Stimulated activated CD4-positive, alpha-beta T cell treated with anti-CD3 and anti-CD28 coated beads, Interleukin-4, amount 100 ng/mL, for 24 hours (primary cell): ENCODE measurements at places on chromosomes 16 and 17.

DNA sequence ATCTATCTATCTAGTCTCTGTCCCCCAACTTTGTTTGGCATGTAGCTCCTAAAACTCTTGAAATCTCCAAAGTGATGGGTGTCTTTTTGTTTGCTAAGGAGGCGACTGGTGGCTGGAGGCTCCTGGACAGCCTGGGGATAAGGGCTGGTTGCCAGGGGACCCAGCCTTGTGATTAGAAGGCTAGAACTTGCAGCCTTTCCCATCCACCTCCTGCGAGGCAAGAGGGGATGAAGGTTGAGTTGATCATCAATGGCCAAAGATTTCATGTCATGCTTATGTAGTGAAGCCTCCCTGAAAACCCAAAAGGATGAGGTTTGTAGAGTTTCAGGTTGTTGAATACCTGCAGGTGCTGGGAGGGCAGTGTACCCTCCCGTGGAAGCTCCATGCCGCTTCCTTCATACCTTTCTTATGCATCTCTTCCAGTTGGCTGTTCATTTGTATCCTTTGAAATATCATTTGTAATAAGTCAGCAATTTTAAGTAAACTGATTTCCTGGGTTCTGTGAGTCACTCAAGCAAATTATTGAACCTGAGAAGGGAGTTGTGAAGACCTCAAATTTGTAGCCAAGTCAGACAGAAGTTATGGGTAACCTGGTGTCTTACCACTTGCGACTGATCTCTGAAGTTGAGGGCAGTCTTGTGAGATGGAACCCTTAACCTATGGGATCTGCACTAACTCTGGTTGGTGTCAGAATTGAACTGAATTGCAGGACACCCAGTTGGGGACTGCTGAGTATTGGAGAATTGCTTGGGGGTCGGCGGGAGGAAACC is 202.4 kb downstream of the SEC14L1 start:
- DNase-seq, result peak; percentile 5

DNA sequence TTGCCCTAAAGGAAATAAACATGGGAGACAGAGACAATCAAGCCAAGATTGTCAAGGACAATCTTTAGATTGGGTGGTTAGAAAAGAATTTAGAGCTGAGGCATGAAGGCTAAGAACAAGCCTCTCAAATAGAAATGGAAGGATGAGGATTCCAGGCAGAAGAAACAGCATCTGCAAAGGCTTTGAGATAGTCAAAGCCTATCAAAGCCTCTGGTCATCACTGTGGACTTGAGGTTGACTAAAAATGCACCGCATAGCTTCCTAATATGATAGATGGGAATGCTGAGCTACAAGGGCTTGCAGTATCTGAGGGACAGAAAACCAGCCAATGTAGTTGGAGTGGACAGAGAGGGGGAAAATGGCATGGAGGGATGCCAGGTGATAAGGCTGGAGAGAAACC is 109.8 kb upstream of the FAM20A start:
- no peak for DNase-seq

DNA sequence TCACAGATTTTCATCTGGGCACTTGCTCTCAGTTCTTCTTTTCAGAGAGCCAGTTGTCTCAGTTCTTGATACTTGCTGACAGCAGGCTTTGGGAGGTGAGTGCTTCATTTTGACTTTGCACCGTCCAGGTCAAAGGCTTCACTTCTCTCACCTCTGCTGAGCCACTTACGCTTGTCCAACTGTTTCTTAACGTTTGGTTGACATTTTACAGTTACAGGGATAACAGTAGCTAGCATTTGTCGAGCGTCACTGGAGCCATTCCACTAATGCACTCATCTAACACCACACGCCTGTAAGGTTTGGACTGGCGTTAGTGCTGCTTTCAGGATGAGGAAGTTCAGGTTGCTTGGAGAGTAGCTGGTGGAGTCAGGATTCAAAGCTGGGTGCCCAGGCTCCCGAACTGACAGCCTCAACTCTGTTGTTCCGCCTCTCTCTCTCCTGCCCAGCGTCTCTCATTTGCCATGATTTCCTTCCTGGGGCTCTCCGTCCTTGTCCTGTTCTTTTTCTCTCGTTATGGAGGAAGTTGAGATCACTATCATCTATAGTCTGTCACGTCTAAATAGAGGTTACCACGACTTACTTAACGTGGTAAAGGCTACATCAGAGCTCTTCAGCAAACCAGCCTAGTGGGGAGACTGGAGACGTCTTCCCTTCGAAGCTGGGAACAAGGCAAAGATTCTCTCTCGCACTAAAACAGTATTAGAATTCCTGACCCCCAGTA is 220.8 kb downstream of the RPTOR start:
- DNase-seq, result no peak

- no peak for DNase-seq
These were observed 422.3 kb downstream of the TMEM114 start for GRCh38 chr16:8168016-8168415.

GRCh38 chr17:45753645-45754225 is 30.4 kb upstream of the CRHR1 start:
- DNase-seq, result no peak

GRCh38 chr17:41666708-41667279 is 21.9 kb upstream of the EIF1 start:
- peak; percentile 91 for DNase-seq

DNA sequence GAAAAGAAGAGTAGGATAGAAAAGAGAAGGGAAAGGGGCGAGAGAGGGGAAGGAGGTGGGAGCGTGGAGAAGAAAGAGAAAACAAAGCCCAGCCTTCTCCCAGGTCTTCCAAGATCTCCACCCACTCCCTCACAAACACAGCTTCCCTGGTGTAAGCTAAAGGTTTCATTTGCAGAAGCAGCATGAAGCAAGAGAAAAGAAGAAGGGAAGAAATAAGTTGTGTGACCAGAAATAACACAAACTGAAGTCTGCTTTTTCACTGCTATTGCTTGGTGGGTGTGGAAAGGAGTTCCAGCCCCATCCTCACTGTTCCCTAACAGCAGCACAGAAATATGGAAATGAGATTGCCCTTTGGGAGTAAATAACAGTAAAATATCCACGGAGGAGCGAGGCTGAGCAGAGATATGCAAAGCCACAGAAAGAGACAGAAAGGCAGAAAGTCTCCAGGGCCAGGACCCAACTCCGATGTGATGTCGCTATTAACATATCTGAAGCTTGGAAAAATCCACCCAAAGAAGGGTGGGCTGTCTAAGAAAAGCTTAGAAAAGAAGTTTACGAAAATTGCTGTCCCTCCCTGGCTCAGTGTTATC is 10.3 kb upstream of the GAS7 start:
- no peak for DNase-seq

DNA sequence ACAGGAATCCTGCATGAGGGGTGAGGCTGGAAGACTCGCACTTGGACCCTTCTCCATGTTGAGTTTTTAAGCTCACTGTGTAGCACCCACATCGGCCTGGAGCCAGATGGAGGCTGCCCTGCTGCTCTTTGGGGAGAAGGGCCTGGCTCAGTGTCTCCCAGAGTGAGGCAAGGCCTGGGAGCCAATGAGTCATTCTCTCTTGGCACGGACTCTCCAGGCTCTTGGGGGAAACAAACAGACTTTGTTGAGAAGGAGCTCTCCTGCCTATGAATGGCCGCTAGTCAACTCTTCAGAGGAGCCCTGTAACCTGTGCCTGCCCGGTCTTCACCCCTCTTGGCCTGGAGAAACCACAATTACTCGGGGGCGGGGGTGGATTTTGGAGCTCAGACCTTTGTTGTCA is 50.8 kb upstream of the MAF start:
- DNase-seq, result no peak

DNA sequence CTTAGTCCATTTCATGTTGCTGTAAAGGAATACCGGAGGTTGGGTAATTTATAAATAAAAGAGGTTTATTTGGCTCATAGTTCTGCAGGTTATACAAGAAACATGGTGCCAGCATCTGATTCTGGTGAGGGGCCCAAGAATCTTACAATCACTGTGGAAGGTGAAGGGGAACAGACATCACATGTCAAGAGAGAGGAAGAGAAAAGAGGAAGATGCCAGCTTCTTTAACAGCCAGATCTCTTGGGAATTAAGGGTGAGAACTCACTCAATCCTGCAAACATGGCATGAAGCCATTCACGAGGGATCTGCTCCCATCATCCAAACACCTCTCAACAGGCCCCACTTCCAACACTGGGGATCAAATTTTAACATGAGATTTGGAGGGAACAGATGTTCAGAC is 49.5 kb downstream of the BMERB1 start:
- no peak for DNase-seq

- no peak for DNase-seq
These were observed 13.8 kb downstream of the CYBC1 start for GRCh38 chr17:82436601-82437324.

GRCh38 chr16:57475711-57476339 is 10.5 kb downstream of the DOK4 start:
- DNase-seq, result peak; percentile 71

DNA sequence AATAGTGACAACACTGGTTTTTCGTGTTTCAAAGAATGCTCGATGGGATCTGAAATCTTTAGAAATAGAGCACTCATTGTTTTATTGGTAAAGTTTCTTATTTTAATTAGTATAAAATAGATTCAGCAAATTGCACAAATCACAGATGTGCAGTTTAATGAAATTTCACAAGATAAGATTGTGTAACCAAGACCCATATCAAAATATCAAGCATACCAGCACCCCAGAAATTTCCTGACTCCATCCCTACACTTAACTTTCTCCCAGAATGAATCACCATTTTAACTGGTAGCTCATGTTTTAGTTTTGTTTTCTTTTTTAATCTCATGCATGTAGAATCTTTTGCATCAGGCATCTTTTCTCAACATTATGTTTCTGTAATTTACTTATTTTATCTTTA is 185.9 kb downstream of the KCNJ2 start:
- DNase-seq, result no peak

DNA sequence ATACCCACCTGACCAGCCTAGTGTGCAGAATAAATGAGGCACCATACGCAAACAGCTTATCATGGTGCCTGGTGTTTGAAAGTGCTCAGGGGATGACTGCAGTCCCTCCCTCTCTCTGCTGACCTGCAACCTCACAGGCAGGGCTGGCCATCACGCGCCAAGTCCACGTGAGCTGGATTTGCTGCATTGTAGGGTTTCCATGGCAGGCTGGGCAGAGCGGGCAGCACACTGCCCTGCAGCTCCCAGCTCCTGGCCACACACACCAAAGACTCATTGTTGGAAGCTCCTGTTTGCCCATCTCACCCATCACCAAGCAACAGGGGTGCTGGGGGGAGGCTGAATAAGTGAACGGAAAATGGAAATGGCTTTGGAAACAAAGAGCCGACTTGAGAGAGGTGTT is 81.8 kb downstream of the IRX3 start:
- DNase-seq, result no peak

- no peak for DNase-seq
These were observed 77.3 kb downstream of the TMEM100 start for GRCh38 chr17:55645361-55645760.

DNA sequence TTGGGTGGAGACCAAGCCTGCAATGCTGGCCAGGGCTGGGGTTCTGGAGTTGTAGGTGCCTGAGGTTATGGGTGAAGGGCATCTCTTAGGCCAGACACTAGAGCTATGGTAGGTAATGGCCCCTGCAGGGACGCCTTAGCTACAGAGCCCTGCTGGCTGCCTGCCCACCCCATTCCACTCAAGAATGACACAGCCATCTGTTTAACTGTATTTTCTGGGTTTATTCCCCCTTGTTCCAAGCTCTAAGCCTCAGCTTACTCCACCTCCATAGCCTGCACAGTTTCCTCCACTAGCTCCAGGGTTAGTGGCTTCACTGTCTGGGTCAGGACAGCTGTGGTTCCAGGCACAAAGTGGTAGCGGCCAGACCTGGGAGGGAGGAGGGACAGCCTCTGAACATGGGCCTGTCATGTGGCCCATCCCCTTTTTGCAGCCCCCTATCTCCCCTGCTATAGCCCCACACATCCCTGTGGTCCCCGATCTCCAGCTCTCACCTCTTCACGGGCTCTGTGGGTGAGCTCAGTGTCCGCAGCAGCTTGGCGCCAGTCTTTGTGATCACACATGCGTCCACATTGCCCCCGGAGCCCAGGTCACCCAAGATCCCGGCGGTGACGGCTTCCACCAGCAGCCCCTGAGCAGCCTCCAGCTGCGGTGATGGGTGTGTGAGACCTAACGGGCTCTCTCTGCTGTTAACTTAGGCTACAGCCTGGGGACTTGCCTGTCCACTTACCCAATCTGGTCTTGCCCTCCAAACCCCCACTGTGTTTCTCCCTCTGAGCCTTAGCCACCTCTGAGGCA is 2.1 kb downstream of the PSMB10 start:
- DNase-seq, result no peak
